ENCODE measurements at places on chromosomes 2 and 18.

GRCh38 chr2:118062048-118062447 lies 26.2 kb upstream of the INSIG2 start:
- DNase-seq, result no peak

DNA sequence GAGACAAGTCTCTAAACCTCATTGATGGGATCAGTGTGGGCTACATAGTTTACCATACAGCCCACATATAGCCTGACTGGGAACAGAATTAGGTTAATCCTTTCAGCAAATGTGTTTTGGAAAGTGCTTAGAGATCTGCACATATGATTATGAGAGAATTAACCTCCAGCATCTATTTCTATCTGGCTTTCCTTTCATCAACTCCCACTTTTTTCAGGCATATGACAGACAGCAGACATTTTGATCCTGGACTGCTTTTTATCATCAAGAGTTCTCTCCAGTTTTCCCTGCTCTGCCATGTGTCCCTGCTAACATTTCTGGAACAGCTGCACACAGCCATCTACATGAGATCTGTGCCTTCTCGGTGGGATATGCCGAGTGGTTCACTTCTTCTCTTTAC lies 139.5 kb upstream of the LRP1B start:
- no peak for DNase-seq

GRCh38 chr2:72955228-72956049 lies 38.1 kb downstream of the EMX1 start:
- DNase-seq, result no peak

GRCh38 chr2:231923951-231924888 lies 2.0 kb downstream of the NPPC start:
- DNase-seq, result no peak

DNA sequence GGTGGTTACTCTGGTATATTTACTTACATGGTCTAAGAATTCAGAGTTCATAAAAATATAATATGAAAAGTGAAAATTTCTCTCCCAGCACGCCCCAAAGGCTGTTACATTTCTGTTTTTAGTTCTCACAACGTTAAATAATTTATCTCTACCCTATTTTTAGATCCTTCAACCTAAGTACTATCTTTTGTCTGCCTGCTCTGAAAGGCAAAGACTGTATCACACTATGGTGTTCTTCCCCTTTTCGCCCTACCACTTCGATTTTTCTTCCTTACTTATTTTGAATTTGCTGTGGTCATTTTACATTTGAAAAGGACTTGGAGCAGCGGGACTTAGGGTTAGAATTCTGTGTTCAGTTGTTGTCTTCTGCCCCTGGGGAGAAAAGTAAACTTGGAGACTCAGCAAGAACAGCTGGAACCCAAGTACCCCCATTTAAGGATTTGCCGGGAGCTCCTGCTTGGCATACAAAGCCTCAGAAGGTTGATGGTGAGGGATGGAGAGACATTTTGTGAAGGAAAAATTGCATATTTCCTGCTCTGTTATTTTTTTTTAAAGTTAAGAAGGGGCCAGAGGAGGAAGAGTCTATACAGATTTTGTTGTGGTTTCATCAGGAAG lies 19.0 kb downstream of the ADAM23 start:
- no peak for DNase-seq

GRCh38 chr2:239567786-239568185 lies 167.0 kb upstream of the HDAC4 start:
- DNase-seq, result no peak

- DNase-seq, result no peak
Observed at GRCh38 chr18:52342456-52342855, 2.5 kb downstream of the DCC start.

GRCh38 chr2:173076581-173077345 lies 1.1 kb downstream of the MAP3K20 start:
- DNase-seq, result no peak

- no peak for DNase-seq
Observed at GRCh38 chr2:110167326-110168000, 37.4 kb downstream of the NPHP1 start.

DNA sequence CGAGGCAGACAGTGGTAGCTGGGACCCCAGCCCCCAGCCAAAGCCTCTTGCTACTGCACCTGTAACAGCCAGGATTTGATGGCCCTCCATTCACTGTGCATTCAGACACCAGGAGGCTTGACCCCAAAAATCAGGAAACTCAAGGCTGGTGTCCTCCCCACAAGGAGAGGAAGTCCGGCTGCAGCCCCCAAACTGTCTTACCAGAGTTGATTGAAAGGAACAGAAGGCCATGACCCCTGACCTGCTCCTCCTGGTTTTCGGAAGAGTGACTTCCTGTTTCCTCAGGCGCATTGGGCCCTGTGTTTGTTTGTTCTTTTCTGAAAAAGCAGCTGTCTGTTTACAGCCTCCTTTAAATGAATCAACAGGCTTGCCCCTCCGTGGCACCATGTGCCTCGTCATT lies 111.6 kb downstream of the RNF144A start:
- DNase-seq, result no peak

- peak; percentile 4 for DNase-seq
Observed at GRCh38 chr2:43065036-43065435, 161.4 kb downstream of the ZFP36L2 start.

DNA sequence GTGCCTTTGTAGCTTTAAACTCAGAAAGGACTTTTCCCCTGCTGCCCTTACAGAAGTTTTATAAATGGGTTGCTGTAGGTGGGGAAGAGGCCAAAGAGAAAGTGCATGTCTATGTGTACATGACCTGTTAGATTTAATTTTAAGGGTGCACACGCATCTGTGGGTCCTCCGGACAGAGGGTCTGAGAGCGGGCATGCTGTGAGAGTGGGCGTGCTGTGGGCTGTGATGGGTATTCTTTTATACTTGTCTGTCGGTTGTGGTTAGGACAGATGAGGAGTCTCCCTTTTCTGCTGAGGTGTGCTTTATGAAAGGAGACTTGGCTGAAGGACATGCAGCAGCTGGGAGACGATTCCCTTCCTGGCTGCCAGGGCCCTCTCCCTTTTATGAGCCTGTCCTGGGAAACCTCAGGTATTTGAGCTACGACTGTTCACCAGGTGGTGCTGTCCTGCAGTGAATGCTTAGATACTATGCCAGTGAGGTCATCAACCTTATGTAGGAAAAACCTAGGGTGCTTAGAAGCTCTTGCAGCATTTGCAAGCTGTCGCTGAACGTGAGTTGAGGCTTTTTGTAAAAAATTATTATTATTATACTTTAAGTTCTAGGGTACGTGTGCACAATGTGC lies 67.5 kb downstream of the TANC1 start:
- no peak for DNase-seq

GRCh38 chr2:16475586-16475985 lies 190.0 kb downstream of the CYRIA start:
- DNase-seq, result no peak

GRCh38 chr2:132638313-132639040 lies 31.5 kb downstream of the LYPD1 start:
- DNase-seq, result no peak

DNA sequence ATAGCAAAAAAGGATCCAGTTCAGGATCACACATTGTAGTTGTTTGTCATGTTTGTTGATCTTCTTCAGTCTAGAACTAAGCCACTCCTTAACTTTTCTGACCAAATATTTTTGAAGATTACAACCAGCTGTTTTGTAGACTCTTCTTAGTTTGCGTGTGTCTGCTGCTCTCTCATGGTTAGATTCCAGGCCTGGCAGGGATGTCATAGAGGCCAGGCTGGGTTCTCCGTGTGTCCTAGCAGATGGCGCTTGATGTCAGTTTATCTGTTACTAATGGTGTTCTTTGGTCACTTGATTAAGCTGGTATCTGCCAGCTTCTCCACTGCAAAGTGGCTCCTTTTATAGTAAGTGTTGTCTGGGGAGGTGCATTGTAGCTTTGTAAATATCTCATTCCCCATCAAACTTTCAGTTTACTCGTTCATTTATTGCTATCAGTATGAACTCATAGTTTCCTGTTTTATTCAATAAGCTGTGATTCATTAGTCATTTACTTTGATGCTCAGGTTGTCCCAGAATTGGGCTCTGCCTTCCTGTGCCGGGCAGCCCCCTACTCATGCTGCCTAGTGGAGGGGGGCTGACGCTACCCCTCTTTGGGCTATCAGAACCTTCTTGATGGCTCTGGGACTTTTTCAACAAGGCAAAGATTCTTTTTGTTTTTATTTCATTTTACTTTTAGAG lies 42.1 kb downstream of the GRHL1 start:
- no peak for DNase-seq

DNA sequence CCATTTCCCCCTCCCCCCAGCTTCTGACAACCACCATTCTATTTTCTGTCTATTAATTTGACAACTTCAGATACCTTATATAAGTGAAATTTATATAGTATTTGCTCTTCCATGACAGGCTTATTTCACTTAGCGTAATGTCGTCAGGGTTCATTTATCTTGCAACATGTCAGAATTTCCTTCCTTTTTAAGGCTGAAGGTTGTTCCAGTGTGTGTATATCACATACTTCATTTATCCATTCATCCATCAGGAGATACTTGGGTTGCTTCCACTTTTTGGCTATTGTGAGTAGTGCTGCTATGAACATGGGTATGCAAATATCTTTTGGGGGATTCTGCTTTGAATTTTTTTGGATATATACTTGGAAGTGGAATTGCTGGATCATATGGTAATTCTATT lies 7.4 kb downstream of the BCL2L11 start:
- no peak for DNase-seq

GRCh38 chr2:231894566-231895380 lies 31.4 kb downstream of the NPPC start:
- no peak for DNase-seq

GRCh38 chr18:77167251-77167650 lies 34.7 kb upstream of the MBP start:
- no peak for DNase-seq

DNA sequence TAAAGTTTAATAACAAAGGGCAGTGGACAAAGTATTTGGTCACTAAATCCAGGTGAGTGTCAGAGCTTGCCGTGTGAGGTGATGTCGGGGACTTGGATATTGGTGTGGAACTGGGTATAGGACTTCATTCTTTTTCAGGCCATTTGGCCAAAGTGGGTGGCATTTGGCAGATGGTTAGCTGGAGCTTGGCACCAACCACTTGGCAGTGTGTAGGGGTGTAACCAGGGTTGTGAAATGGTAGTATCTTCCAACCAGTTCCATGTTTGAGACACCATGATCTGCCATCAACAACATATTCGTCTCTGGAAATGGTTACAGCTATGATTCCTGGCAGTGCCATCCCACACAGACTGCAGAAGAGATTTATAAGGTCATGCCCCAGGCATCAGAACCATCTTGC lies 113.9 kb downstream of the CCDC85A start:
- DNase-seq, result no peak

DNA sequence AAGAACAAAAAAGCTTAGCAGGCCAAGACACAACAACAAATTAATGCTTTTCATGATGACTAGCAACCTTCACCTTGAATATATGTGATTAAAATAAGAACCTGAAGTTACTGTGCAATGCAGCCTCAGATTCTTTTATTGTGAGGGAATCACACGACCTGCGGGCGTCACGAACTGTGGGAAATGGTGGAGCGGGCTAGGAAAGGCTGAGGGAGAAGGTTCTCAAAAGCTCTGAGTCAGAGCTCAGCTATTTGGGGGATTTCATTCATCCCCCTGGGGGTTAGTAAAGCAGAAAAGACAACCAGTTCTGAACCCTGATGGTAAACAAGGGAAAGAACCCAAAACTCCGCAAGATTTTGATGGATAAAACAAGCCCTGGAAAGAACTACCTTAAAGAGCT lies 89.3 kb upstream of the NCKAP5 start:
- DNase-seq, result no peak

- DNase-seq, result no peak
Observed at GRCh38 chr2:134021830-134022524, 231.9 kb upstream of the MGAT5 start.

GRCh38 chr2:119256582-119256921 lies 32.9 kb downstream of the STEAP3 start:
- no peak for DNase-seq

DNA sequence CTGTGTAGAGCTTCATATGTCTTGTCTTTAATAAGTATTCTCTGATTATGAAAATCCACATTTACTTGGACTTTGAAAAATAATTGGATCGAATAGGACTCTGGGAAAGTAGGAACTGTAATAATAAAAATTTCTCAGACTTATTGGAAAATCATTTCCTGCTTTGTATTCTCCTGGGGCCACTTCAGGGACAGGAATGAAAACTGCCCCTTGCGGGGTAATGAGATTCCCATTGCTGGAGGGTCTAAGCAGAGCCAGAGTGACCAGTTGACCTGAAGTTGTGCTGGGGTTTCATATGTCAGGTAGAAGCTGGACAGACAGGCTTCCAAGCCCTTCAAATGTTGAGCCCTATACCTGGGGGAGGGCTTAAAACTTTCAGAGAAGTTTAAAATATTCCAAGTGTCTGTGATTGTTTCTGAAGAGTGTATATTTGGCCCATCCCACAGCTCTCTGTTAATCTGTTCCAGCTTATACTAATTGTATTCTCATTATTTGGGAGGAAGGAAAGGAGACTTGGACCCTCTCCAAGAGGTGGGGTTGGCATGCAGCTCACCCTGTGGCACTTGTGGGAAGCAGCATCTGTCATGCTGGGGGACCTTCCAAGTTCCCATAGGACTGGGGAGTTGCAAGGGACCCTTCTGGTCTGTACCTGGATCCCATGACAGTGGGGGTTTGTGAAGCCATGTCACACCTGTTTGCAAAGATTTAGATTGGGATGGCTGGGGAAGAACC lies 268.7 kb upstream of the ATP5MC3 start:
- no peak for DNase-seq

GRCh38 chr2:179373816-179374215 lies 109.2 kb upstream of the SESTD1 start:
- DNase-seq, result no peak

- DNase-seq, result no peak
Observed at GRCh38 chr2:124187948-124188347, 162.9 kb downstream of the CNTNAP5 start.

GRCh38 chr2:97983134-97983533 lies 12.6 kb downstream of the TMEM131 start:
- no peak for DNase-seq

GRCh38 chr18:69897397-69898108 lies 50.1 kb downstream of the CD226 start:
- no peak for DNase-seq

GRCh38 chr2:42296226-42296625 lies 64.8 kb downstream of the COX7A2L start:
- no peak for DNase-seq

DNA sequence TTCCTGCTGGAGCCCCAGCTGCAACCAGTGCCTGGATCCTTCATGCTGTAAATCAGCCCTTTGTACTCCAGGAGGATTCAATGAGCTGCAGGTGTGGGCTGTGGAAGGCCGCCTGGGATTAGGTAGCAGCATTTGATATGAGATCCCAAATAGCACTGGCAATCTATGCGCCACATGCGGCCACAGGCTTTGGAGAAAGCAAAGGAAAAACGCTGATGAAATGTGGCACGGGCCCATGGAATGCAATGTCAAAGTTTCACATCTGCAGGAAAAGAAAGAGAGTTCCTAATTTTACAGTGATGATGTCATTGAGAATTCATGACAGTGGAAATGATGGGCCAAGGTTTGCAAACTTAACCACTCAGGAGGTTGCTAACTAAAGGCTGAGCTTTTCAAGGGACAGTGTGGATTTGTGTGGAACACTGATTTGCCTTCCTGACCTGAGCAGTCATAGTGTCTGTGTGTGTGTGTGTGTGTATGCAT lies 216.4 kb upstream of the OSR1 start:
- no peak for DNase-seq

GRCh38 chr2:225464346-225465025 lies 65.0 kb downstream of the NYAP2 start:
- DNase-seq, result no peak
